Frontal cortex (tissue), 4 donors: ENCODE measurements at places on chromosomes 3 and 15. TPM values are rescaled to one million over a fixed set of nuclear protein-coding genes. Genes with fewer than 3 reads are reported as not detected.

Gene FEZF2
- 12.2 TPM for total RNA-seq

Gene CCDC39
- 0.82 TPM for total RNA-seq

Gene EOGT
- total RNA-seq: 9.8 TPM

- no peak for DNase-seq
Observed at GRCh38 chr15:50231761-50232160, 33.8 kb downstream of the HDC start.

GRCh38 chr15:96297783-96298182 is 32.7 kb upstream of the NR2F2 start:
- DNase-seq: no peak

GRCh38 chr3:188284455-188285212 is 130.7 kb downstream of the LPP start:
- no peak for DNase-seq

- DNase-seq: peak; percentile 42
Observed at GRCh38 chr3:127754411-127755304, 67.7 kb downstream of the MGLL start.

DNA sequence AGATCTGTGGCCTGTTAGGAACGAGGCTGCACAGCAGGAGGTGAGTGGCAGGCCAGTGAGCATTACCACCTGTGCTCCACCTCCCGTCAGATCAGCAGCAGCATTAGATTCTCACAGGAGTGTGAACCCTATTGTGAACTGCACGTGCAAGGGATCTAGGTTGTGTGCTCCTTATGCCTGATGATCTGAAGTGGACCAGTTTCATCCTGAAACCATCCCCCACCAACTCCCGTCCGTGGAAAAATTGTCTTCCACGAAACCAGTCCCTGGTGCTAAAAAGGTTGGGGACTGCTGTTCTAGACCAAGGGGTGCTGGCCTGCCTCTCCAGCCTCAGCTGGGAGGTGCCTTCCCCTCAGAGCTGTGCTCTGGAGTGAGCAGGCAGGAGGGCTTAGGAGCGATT is 61.4 kb downstream of the RPLP1 start:
- no peak for DNase-seq

DNA sequence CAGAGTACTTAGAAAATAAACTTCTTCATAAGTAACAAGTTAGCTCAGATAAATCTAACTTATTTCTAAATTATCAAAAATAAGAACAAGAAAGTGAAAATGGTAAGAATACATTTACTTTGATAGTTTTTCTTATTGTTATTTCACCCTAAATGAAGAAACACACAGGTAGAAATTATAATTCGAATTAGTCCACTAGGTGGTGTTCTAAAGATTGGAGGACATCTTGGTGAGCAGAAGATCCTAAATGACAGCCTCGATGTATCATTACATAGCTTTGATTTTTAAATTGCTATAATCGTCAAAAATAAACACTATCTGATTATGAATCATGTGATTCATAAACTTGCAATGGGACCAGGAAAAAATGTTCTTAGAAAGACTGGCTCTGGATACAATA is 280.8 kb upstream of the UBE2E2 start:
- no peak for DNase-seq
